ENCODE measurements at places on chromosomes 16 and 17.

- DNase-seq: peak; percentile 78
Observed at GRCh38 chr17:19370493-19370960, 7.8 kb upstream of the MAPK7 start.

GRCh38 chr17:31469959-31470358 lies 78.5 kb downstream of the RAB11FIP4 start:
- DNase-seq: no peak

GRCh38 chr17:40106760-40107521 lies 6.6 kb upstream of the NR1D1 start:
- DNase-seq: no peak

DNA sequence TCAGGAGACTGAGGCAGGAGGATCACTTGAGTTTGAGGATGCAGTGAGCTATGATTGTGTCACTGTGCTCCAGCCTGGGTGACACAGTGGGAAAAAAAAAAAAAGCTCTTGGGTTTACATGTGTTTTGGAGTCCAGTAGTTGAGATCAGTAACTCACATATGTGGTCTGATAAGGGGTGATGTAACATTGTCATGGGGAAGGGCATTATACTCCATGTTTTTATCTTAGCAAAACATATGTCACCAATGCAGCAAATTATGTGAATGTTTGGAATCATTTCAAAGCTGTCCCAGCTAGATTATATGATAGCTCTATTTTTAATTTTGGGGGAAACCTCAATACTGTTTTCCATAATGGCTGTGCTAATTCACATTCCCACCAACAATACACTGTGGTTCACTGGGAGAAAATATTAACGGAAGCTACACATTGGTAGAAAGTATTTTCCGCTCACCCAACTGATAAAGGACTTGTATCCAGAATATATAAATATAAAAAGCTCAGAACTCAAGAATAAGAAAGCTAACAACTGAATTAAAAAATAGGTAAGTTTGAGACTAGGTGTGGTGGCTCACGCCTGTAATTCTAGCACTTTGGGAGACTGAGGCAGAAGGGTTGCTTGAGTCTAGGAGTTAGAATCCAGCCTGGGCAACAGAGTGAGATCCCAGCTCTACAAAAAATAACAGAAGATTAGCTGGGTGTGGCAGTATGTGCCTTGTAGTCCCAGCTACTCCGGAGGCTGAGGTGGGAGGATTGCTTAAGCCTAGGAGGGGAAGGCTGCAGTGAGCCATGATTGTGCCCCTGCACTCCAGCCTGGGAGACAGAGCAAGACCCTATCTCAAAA lies 224.1 kb upstream of the TBX2 start:
- no peak for DNase-seq

DNA sequence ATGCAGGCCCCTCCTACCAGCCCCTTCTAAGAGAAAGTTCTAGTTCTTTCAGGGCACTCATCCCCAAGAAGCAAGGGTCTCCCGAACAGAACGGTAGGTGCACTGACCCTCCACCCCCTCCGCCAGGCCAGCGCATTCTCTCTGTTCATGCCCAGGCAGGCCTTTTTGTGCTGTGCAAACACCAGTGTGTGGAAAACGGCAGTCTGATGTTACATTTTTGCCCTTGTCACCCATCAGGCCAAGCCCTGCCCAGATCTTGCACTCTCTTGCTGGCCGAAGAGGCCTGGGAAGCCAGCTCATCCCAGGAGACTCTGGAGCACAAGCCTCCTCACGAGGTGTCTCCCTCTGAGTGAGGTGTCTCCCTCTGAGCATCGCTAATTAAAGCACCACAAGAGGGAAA lies 16.1 kb upstream of the MTSS2 start:
- DNase-seq: no peak

DNA sequence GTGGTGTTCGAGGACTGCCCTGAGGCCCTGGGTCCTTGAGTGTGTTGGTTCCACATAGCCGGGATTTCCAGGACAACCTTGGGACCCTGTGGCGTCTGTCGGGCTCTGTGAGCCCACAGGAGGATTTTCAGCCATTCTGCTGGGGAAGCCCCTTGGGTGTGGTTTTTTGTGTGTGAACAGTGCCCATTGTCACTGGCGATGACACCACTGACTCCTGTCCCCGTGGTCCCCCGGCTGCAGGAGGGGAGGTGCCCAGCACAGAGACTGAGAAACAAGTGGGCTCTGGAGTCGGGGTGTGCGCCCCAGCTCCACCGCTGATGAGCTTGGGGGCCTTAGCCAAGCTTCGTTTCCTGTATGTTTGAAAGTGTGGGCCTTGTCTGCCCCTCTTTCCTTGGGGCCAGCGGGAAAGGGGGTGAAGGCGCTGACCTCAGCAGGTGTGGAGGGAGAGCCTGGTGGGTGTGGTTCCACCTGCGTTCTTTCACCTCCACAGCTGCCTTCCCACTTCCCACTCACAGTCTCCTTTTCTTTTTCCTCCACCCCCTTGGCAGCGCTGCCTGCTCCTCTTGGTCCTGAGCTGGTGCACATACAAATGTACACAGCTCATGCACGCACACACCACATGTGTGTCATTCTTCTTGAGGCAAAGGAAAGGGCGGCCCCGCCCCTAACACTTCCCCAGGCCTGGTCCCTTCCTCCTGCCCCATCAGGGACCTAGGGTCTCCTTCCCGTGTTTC lies 16.1 kb downstream of the MGRN1 start:
- peak; percentile 37 for DNase-seq

DNA sequence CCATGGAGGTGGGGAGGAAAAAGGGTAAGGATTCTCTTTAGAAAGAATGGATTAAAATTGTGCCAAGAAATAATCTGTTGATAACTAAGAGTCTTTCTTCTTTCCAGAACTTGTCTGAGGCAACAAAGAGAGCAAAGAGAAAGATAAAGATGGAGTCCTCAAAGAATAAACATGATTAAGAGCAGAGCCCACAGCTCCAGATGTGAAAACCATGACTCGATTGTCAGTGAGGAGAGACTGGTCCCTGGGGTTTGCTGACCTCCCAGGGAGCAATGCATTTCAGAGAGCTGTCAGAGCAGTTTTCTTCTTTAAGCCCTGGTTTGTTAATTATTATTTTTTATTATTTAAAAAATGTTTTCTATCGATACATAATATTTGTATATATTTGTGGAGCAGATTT lies 74.6 kb downstream of the TMEM100 start:
- no peak for DNase-seq

GRCh38 chr16:88047462-88047861 lies 96.2 kb downstream of the BANP start:
- no peak for DNase-seq

- peak; percentile 31 for DNase-seq
Observed at GRCh38 chr16:49592546-49593423, 219.2 kb downstream of the C16orf78 start.

DNA sequence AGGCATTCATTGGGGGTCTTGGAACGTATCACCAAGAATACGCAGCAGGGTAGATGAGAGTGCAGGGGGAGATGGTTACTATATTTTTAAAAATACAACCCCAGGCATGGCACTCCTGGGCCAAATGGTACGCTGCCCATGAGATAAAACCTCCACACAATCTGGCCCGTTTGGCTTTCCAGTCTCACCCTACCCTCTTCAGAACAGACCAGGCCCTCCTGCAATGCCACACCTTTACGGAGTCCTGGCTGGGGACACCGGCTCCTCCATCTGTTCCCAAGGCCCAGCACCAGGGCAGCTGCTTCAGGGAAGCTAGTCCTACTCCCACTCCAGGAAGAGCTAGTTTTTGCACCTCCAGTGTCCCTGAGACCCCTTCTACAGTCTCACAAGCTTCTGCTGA lies 24.4 kb downstream of the SNN start:
- no peak for DNase-seq

DNA sequence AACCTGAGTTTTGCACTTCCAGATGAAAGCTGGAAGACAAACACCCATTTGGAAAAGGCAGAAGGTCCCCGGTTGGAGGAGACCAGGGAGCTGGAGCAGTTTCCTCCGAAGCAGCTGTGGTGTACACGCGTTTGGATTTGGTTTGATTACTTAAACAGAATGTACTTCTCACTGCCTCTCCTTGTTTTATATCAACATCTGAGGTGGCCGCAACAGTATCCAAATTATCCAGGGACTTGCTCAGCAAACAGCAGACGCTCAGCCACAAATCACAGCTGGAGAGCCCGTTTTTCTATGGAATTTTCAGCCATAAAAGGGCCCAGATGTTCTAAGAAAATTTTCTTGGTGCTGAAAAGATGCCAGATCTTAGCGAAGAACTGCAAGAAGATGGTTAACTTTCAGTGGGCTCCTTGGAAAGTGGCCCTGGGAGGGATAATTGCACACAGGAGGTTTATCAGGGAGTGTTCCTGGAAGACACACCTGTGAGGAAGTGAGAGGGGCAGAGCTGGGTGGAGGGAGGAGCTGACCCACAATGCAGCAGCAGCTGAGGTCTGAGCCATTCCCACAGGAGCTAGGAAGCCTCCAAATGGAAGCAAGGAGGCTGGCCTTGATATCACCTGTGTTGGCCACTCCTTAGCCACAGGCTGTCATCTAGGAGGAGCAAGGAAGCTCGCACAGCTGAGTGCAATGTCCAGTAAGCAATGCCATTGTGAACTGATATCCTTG lies 28.9 kb upstream of the CDH5 start:
- DNase-seq: no peak

Data from CD14-positive monocyte (primary cell).